Cortex of kidney (tissue), 1 donor: ENCODE measurements at places on chromosomes 5 and 9.

DNA sequence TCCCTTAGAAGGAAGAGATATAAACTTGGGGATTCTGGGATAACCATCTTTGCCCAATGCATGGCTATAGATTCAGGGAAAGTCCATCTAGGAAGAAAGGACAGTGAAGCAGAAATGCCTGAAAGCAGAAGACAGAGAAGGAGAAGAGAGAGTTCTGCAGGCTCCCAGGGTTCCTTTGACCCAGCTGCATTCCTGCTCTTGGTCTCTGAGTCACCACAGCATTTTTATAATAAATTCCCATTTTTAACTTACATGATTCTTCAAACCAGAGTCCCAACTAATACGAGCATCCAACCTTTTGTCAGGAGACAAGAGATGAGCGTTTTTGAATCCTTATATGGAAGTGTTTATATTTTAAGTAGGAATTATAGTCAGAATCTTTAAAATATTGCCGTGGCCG is 12.0 kb upstream of the AOPEP start:
- DNase-seq: no peak

DNA sequence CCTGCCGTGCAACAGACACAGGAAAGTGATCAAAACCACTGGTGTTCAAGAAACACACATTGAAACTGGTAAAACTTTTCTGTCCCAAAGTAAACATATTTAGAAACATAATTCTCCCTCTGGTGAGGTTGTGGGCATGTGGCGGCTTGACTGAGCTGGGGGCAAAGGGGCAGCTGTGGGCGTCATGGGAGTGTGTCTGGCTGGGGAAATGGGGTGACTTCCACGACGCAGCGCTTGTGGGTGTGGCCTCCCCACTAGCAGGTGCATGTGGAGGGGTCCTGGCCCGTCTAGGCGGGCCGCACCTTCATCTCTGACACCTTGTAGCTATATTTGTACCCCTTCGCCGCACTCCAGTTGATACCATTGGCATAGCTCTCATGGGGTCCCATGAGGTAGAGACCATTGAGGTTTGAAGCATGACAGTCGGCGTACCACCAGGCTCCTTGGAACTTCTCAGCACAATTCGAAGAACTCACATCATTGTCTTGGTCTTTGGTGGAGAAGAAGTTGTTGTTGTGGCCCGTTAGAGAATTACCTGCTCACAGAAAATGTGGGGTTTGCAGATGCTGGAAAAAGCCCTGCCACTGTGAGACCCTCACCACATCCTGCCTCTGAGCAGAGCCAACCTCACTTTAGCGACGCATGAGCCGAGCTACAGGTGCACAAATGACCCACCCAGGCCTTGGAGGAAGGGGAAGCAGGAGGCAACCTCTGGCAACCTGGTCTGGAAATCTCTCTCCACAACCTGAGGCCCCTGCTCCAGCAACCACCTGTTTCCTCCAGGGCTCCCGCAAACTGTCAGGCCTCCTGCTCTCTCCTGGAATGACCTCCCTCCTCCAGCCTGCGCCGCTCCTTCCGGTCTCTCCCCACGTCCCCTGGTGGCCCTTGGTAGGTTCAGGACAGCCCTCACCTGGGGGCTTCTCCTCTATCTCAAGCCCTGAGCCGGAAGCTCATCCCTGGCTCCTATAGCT is 7.9 kb downstream of the FCN1 start:
- no peak for DNase-seq

GRCh38 chr5:61182449-61182848 is 20.2 kb upstream of the SMIM15 start:
- DNase-seq: no peak

DNA sequence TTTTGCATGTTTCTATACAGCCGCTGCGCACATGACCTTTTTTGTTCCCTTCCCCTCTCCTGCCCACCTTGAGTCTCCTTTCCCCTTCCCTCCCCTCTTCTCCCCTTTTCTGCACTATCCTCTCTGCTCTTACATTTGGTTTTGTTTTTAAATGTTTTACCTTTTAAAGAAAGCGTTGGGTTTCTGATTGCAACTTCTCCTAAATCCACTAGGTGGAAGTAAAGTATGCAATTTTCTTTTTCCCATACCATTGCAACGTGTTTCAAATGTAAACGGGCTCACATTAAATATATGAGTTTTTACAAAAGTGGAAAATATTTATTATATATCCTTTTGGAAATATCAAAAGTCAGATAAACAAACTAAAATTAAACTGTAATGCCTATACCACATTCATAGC is 500.9 kb downstream of the DIRAS2 start:
- no peak for DNase-seq

DNA sequence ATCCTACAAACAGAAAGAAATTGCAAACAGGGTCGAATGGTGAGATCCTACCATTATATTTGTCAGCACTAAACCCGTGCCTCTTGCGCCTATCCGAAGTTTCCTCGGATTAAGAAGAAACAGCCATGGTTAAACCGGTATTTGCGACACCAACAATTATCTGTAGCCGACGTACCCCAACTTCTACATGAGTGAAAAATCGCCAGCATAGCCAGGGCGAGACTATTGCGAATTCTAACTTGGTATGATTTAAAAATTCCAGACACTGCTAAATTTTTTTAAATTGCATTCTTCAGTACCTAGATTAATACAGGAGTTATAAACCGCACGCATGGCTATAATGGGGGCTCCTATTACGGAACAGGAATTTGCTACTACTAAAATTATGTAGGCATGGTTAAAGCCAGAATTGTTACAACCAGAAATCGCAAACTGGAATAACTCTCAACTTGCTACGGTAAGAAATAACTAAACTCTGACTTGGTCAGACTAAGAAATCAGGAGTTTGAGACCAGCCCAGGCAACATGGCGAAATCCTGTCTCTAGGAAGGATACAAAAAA is 25.3 kb upstream of the ANXA2R start:
- no peak for DNase-seq

- DNase-seq: no peak
These were observed 6.6 kb downstream of the C9orf153 start for GRCh38 chr9:86252870-86253269.

DNA sequence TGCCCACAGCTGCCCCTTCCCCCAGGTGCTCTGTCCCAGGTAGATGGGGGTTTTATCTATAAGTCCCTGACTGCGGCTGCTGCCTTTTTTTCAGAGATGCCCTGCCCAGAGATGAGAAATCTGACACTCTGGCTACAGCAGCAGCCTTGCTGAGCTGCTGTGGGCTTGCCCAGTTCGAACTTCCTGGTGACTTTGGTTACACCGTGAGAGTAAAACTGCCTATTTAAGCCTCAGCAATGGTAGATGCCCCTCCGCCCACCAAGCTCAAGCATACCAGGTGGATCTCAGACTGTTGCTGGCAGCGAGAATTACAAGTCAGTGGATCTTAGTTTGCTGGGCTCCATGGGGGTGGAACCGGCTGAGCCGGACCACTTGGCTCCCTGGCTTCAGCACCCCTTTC is 56.8 kb downstream of the MINAR2 start:
- DNase-seq: no peak

DNA sequence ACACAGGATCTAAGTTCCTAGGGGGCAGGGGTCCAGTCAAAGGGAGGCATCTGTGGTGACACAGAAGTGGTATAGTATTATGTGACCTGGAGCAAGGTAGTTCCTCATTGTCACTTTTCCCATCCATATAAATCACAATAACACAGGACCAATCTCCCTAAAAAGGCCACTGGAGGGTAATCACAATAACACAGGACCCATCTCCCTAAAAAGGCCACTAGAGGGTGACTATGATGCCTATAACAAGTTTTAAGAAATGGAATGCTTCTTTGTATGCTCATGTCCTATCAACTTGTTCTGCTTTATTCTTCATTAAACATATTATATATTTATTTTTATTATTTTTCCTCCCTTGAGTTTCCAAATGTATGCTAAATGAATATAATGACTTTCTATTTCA is 254.6 kb downstream of the ASTN2 start:
- DNase-seq: no peak

DNA sequence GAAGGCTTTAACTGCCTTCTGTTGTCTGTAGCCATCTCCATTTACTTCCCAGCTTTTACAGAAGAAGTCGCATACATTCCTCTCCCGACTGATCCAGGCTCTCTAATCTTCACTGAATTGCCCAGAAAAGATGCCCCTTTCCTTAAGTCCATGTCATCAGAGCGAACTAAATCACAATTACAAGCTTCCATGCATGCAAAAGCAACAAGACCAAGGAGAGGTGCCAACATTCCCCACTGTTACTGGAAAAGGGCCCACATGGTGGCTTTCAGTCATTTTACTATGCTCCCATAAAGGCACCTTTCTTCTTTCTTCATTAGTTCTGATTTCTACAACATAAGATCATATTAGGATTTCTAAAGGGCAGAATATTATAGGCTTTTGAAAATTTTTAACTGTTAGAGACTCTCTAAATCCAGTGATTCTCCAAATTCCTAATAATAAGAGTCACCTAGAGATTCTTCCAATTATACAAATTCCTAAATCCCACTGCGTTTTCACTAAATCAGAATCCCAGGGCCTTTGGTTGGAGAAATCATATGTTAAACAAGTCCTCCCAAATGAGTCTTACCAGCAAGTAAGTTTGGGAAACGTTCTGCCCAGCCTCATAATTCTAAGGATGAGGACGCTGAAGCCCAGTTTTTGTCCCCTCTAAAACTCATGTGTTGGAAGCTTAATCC is 17.0 kb upstream of the ZFR start:
- DNase-seq: no peak

DNA sequence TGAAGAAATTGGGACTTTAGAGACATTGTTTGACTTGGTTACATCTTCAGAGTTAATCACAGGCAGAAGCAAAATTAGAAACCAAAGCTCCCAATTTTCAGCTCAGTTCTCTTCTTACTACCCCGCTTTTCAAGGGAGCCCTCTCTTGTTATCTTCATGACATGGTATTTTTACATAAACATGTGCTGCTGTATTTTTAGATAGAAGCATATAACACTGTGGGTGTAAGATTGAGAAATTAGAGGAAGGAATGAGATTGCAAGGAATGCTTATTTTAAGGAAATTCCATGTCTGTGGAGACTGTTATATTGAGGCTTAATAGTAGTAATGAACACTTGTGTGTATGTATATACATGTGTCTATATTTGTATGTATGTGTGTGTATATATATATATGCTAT is 401.6 kb downstream of the TMEM232 start:
- DNase-seq: no peak

- DNase-seq: no peak
These were observed 630 bp downstream of the POLE3 start for GRCh38 chr9:113409883-113410206.

DNA sequence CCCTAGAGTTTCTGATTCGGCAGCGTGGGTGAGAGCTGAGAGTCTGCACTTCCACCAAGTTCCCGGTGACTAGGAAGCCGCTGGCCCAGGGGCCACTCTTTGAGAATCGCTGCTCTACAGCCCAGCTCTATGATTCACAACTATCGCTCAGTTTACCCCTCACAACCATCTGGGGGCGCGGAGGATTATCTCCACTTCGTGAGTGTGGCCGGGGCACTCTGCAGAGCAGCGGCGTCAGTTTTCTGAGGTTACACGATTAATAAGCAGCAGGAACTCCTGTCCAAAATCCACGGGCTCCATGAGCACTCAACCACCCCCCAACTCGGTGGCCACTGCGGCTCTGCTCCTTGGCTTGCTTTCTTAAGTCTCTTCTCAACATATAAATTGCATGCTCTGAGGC is 19.3 kb downstream of the CORO2A start:
- DNase-seq: no peak

- DNase-seq: no peak
These were observed 14.2 kb upstream of the MACIR start for GRCh38 chr5:103244398-103244797.

GRCh38 chr9:68437785-68438184 is 81.4 kb downstream of the PGM5 start:
- no peak for DNase-seq

GRCh38 chr5:176529741-176530141 is 7.5 kb downstream of the RNF44 start:
- DNase-seq: no peak

DNA sequence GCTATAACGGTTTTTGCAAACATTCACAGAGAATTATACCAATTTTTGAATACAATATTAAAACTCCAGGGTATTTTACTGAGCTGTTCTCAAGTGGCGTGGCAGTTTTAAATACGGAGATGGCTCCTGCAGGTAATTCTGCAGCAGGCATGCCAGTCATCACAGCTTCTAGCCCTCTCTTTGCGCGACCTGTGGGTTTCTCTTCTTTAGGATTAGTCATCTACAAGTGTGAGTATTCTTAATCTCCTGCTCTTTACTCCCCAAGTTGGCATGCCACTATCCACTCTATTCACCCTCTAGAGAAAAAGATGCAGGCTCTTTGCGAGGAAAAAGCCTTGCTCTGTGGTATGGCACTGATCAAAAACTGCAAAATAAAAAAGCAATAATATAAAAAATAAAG is 43.9 kb downstream of the ANKRD31 start:
- DNase-seq: no peak

DNA sequence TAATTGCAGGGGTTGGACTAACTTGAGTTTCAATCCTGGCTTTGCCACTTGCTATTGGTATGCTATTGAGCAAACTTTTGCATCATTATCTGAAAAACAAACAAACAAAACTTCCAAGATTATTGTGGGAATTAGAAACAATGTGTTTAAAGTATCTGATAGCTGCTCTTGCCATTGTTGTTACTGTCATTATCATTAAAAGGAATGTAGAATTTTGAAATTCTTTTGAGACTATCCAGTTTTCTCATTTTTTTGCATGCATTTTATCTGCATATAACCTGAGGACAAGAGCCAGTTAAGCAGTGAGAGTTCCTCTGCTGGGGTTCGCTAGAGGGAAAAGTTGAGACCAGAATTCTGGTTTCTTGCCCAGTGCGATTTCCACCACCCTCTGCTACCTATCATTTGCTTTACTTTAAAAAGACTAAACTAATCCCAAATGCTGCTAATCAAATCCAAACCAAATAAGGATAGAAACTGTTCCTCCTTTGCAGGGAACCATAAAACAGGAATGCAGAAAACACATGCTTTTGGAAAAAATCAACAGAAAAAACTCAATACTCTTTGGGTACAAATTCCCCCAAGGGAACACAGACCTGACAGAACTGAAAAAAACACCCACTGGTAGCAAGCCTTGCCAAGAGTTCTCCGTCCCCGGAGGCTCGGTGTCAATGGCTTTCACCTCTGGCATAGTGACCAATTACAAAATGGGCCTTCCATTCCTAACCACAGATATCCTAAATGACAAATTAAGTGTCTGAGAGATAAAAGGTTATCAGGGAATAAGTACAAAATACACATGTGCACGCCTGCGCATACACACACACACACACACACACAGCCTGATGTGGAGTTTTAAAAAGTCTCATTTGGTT is 373.7 kb downstream of the ARL15 start:
- no peak for DNase-seq

DNA sequence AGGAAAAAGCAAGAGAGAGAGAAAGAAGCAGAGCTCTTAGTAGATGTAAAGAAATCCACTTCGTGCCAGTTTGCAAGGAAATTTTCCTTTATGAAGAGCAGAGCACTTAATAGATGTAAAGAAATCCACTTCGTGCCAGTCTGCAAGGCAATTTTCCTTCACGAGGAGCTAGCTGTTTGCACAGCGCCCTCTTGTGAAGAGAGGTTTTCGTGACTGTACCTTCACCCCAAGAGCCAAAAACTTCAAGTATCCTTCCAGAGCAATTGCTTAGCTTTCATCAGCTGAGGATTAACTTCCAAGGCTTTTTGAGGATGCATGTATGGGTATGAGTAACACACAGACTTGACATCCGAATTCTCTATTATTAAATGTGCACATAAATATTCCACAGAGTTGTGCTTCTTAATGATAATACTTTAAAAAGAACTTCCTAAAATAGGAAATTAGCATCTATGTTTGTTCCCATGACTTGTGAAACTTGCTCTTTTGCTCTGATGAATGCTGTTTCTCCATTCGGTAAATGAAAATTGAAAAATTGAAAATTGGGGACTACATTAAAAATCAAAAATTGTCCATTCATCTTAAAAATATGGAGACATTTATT is 525.6 kb downstream of the PDE4D start:
- no peak for DNase-seq

- no peak for DNase-seq
These were observed 15.8 kb downstream of the ARHGEF28 start for GRCh38 chr5:73641811-73642210.
